ENCODE measurements at places on chromosomes 2 and 18.

DNA sequence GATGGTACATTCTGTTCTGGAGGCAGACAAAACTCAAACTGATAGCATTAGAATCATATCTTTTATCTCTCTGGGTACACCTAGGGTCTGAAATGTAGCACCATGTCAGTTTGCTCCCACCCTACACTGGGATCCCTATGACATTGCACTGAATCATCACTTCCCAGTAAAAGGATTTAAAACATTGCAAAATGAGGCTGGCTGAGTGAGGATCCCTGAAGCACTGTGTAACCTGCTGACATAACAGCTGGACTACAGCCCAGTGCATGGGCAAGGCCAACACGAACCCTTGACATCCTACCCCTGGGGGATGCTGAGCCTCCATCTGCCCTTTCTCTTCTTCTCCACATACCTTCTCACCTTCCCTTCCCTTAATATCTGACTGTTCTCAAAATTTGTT, 253.2 kb downstream of the TTC32 start:
- no peak for DNase-seq

DNA sequence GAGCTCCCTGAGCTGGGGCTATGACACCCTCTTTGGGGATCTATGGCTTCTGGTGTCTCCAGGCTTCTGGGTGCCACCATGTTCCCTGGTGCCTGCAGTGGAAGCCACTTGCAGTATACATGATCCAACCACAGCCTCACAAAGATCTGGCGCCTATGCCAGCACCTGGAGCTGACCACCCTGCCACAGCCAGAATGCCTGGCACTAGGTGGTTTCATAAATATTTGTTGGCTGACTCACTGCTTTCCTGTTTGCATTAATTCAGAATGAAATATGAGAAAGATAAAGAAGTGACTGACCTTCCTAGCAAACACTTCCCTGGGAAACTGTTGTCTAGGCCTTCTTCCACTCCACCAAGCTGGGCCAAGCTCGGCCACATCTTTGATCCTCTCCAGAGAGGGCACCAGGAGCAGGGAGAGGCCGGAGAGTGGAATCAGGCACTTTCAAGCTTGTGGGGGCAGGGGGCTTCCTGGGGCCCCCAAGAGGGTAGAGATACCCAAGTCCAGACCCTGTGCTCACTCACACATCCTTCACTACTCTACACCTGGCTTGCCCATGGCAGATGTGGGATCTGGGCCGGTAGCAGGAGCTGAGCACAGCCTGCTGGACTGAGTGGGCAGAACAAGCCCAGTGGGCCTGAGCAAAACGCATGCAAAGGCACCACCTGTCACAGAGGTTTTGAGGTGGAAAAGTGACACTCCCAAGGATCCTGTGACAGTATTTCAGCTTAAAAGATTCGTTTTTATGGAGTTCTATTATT, 565.7 kb downstream of the SLC4A3 start:
- no peak for DNase-seq

DNA sequence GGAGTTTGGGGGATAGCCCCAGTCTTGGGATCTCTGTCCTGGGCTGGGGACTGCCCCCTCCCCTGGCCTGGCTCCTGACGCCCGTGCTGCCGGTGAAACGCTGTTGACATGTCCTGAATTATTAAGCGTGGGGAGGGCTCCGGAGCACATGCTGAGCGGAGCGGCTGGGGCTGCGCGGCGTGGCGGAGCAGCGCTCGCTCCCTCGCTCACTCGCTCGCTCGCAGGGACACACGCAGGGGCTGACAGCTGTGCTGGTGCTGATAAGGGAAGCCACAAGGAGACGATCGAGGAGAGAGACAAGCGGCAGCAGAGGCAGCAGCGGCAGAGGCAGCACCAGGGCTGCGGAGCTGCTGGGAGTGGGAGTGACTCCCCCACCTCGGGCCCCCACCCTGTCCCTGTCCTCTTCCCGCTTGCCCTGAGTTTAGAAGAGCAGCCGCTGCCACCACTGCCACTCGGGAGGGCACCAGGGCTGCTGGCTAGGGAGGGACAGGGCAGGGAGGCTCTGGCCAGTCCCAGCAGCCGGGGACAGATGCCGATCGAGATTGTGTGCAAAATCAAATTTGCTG, at the start of gene ASIC4:
TSS of gene ASIC4 (plus strand) at position 287 of the 566 bp plus-strand sequence. CDS start at position 530, 243 bp downstream.
- no peak for DNase-seq

DNA sequence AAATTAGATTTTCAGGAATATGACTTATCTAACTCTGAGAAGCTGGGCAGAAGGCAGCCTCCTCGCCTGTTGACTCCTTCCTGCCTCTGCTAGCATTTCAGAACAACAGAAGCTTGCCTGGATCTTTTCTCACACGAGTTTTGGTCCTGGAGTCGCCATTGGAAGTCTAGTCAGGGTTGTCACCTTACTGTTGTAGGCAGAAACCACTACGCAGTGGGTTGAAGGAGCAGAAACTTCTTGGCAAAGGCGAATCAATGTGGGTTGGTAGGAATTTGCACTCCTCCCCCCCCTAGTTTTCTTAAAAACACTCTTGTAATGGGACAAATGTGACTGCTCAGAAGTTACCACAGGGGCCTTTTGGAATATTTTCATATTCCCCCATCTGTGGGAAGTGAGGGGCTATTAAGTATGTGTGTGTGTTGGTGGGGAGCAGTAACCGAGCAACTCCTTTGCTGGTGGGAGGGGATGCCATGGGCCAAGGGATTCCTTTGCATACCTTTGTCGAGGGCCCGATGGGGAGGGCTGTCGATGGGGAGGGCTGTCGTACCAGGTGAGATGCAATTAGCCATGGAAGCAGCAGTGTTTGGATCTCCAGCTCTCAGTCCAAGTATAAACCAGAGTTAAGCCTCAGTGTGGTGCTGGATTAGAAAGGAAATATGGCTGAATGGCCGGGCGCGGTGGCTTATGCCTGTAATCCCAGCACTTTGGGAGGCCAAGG, 117.4 kb downstream of the FMNL2 start:
- DNase-seq: no peak

DNA sequence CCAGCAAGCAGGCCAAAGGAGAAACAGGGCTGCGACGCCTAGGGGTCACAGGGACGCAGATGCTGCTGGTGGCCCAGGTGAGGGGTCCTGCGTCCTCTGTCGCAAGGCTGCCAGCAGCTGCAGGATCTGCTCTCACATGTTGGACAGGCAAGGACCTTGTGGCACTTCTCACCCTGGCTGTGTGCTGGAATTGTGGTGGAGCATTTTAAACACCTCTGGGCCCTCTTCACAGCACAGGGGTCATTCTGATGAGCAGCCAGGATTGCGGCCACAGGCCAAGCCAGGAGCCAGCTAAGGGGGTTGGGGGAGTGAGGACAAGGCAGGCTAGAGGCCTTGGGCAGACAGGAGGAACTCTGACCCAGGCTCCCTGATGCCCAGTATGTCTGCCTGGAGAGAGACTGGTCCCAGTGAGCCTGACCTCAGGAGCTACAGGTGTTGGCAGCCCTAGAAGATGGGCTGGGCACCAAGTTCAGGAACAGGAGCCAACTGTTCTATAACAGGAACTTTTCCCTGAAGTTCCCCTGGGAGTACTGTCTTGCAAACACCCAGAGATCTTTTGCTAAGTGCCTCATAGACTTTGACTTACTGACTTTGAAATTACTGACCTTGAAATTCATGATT, 40.2 kb downstream of the EFR3B start:
- no peak for DNase-seq

GRCh38 chr2:163731735-163732134, 4.1 kb downstream of the FIGN start:
- DNase-seq: no peak

GRCh38 chr2:160394153-160394552, 99.5 kb downstream of the RBMS1 start:
- DNase-seq: no peak

- DNase-seq: no peak
Observed at GRCh38 chr2:5759949-5760348, 67.8 kb downstream of the SOX11 start.

- no peak for DNase-seq
Observed at GRCh38 chr2:73895473-73895872, 2.7 kb downstream of the ACTG2 start.

- DNase-seq: no peak
Observed at GRCh38 chr2:64860276-64860885, 128.8 kb upstream of the SLC1A4 start.

DNA sequence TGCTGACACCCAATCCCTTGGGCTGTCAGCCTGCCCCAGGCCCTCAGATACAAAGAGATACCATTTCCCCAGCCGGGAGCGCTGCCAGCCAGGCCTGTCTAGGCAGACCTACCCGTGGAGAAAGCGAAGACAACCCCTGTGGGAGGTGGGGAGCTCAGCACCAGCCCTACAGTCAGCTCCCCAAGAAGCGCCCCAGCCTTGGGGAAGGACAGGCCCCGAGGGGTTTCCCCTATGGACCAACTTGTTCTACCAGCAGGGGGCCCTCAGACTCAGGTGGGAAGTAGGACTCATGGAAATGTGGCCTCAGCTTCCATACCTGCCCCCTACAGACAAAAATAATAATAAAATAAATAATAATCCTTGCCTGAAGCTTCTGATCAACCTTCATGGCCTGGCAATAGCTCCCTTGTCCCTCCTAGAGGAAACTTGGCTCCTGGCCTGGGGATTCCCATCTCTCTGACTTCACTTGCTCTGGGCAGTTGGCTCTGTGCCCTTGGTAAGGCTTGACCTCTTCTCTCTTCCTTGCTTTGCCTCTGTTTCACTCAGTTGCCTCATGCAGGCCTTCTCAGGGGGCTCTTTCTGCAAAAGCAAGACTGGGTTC, 7.0 kb downstream of the SLC35F6 start:
- DNase-seq: no peak

DNA sequence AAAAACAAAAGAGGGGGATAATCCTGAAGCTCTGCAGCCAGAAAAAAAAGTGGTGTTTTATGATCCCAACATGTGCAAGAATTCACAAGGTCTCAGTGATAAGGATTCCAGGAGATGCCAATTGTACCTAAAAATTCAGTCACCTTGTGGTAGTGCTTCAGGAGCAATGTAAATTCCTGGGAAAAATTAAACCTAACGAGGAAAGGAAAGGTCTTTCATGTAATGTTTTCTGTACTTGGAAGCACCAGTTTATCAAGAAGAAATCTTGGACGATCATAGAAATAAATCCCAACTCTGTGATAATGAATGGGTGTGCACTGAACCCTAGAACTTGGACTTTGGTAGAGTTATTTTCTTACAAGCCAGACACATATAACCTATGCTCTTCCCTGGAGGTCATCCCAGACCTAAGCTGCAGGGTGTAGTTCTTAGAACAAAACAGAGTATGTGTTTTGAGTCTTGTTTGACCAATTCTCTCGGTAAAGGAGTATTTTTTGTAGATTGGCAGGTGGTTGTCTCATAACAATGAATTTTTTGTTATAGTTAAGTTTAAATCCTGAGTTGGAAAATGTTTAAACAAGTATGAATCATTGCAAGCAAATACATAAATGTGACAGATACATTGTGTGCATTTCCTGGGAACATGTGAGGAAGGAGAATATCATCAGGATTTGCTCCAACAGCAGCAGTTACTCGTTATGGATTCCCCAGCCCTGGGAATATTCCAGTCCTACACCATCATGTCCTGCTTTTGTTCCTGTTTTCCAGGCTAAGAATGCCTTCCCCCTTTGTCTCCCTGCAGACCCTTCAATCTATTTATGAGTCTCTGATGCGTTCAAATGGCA, 224.6 kb downstream of the NAPG start:
- no peak for DNase-seq

GRCh38 chr18:10319026-10319425, 135.4 kb upstream of the APCDD1 start:
- no peak for DNase-seq

DNA sequence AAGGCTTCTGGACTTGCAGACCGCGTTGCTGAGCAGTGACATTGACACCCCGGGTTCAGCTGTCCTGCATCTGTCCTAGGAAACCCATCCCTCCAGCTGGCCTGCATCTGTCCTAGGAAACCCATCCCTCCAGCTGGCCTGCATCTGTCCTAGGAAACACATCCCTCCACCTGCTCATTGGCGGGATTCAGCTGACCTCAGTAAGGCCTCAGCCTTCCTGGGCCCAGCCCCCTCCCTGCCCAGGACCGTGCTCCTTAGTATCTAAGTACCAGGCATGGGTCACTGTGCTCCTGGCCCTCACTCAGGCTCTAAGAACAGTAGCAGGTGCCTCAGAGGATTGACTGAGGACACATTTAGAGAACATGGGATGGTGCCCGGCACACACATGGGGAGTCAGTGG, 1.2 kb downstream of the MLPH start:
- DNase-seq: no peak

DNA sequence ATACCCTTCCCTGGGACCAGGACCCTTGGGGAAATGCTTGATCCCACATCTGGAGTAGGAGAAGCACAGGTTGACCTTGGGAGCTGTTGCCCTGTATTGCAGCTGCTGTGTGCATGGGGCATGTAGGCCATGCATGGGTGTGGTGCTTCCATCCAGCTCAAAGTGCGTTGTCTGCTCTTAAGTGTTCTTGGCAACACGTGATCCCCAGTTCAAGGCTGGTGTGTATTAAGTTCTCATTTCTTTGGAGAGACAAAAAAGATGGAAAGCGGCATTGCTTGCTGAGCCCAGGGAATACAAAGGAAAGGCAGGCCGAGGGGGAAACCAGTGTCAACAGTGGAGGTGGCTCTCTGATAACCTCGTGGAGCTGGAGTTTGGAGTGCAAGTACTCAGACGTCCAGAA, 110.7 kb downstream of the RTP5 start:
- no peak for DNase-seq

DNA sequence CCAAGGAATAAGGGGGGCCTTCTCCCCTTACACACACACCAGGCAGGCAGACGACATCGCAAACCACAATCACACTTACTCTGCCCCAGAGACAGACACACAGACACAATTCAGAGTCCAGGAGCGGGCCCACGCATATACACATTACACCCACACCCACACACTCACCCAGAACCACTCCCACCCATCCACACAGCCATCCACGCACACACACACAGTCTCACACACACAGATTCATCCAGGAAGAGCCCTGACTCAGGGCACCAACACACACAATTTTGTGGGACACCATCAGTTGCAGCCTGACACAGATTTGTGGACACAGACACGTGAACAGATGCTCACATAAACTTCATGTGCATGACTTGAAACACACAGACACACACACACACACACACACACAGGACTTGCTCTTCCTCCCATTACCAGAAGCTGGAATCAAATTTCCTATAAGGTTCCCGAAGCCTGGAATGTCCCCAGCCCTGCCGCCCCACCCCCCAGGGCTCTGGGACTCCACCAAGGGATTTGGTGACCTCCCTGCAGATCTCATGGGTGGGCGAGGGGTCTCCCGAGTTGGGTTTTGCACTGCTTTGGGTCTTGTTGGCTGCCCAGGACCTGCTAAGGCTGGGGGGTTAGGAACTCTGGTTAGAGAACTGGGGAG, 23.5 kb downstream of the TNS1 start:
- DNase-seq: no peak

GRCh38 chr2:141271346-141271745, 859.5 kb downstream of the LRP1B start:
- DNase-seq: no peak

- DNase-seq: no peak
Observed at GRCh38 chr2:126932966-126933710, 34.4 kb downstream of the TEX51 start.

- DNase-seq: no peak
Observed at GRCh38 chr2:26738481-26738880, 25.6 kb upstream of the SLC35F6 start.

DNA sequence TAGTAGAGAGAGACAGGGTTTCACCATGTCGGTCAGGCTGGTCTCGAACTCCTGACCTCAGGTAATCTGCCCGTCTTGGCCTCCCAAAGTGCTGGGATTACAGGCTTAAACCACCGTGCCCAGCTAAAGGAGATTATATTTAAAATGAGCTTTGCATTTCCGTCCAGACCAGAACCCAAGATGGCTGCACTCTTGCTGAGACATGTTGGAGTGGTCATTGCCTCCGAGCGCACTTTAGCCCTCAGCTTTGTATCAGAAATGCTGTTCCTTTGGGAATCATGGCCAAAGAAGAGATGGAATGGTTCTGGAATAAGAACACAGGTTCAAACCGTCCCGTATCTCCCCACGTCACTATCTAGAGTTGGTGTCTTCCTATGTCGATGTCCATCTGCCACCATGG, 3.4 kb downstream of the UBXN2A start:
- DNase-seq: no peak
